Activated T-cell treated with anti-CD3 and anti-CD28 coated beads, Interleukin-2, amount 50 U/mL, for 72 hours (primary cell): ENCODE measurements at places on chromosomes 4 and X. TPM values are rescaled to one million over a fixed set of nuclear protein-coding genes. Genes with fewer than 3 reads are reported as not detected.

GRCh38 chrX:147953976-147954375, 27.2 kb upstream of the FMR1NB start:
- no peak for DNase-seq

- DNase-seq: no peak
These were observed 66.8 kb downstream of the POLA1 start for GRCh38 chrX:24760363-24761000.

Gene STS
- 0.53 TPM for total RNA-seq

DNA sequence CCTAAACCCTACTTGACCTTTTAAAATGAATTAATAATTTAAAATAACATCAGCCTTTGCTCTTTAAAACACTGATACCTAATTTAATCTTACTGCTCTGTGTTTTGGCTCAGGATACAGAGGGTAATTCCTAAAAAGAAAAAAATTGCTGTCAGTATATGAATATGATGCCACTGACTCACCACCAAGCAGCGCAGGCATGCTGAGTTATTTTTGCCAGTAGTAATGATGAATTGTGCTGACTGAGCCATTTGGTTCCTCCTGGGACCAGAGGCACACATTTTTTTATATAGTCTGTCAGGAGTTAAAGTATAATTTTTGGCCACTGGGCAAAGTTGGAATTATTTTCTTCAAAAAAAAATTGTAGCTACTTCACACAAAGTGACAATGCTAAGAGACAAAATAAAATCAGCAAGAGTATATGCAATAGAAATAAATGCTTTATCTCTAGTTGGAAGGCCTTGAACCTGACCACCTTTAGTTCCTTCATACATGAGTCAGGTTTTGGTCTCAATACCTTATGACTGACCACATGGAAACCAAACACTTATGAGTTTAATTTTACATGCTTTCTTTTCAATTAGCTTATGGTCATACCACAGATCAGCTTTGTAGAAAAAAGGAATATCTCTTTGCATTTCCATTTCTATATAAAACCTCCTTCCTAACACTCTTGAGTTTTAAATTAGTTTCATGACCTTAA, 115.1 kb downstream of the PPP3CA start:
- peak; percentile 32 for DNase-seq

- no peak for DNase-seq
These were observed 8.3 kb upstream of the NAP1L5 start for GRCh38 chr4:88705805-88706492.

DNA sequence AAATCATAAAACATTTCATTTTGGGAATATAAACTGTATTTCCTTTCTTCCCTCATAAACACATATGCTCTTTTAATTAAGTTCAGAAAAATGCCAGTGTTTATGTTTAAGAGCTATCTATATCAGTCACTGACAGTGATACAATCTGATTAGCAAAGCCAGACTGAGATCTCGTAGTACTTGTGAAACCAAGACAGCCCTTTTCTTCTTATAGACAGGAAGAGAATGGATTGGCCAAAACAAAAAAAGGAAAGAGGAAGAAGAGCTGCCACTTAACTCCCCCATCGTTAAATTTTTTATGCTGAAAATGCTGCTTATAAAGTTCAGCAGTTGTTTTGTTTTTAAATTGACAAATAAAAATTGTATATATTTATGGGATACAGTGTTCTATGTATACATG, 87.4 kb downstream of the PLAC1 start:
- no peak for DNase-seq

Gene TKTL2
- not detected for total RNA-seq

Gene PAGE1
- total RNA-seq: not detected

Gene FGFBP2
- total RNA-seq: 14.4 TPM

GRCh38 chrX:6778544-6779503, 243.9 kb upstream of the VCX3A start:
- no peak for DNase-seq

Gene GABRG1
- not detected for total RNA-seq

GRCh38 chrX:27903960-27904359, 77.3 kb downstream of the DCAF8L1 start:
- no peak for DNase-seq

- DNase-seq: no peak
These were observed 173.7 kb downstream of the PABPC4L start for GRCh38 chr4:134027931-134028330.

DNA sequence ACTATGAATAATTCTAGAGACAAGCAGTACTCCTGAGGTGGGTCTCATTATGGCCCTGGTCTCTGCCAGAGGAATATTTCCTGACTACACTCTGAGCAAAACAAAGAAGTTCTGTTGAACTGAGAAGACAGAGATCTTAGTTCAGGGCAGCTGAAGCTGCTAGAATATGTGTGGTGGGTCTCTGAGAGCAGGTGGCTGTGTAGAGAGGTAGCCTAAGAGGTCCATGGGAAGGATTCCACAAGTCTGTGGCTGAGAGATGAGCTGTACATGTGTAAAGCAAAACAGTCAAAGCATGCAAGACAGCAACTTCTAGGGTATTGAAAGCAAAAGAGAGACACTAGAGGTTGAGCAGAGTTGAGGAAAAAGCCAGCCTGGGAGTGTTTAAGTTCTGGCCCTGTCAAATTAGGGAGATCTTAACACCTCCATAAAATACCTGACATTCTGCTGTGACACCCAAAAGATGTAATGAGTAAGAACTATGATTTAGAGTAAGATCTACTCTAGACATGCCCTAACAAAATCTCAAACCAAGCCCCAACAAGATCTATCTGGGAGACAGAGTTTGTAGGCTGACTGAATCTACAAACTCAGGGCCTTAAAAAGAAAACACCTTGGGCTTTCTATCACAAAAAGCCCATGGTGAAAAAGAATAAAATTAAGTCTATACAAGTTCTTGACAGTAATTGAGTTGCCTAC, 274.4 kb downstream of the BANK1 start:
- DNase-seq: no peak

Gene DTHD1
- total RNA-seq: 13.5 TPM

- DNase-seq: no peak
These were observed 52.8 kb downstream of the AKAP4 start for GRCh38 chrX:50147972-50148371.

Gene HMX1
- not detected for total RNA-seq

DNA sequence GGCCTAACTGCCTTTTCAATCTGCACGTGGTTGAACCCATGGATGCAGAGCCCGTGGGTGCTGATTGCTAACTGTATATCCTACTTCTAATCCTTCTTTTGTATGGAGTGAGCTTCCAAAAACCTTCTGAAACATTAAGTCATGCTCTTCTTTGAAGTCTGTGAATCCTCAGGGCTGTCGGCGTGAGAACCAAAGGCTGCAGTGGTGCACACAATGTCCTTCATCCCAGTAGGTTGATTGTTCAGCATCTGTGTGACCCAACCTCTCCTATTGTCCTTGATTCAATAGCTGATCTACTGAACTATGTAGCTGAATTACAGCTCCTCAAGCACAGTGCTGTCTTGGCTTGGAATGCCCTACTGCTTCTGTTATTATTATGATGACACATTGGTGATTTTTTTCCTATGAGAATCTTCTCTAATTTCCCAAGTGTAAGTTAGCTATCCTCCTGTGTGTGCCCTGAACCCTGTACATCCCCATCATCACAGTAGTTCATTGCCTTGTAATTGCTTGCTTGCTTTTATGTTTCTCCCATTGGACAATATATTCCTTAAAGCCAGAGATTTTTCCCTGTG, 294.6 kb downstream of the TRIML1 start:
- DNase-seq: no peak

- no peak for DNase-seq
These were observed 12.1 kb downstream of the UVSSA start for GRCh38 chr4:1359144-1359501.

GRCh38 chr4:24211856-24212255, 322.0 kb upstream of the PPARGC1A start:
- no peak for DNase-seq

GRCh38 chr4:134906404-134907023, 704.9 kb upstream of the PABPC4L start:
- no peak for DNase-seq

DNA sequence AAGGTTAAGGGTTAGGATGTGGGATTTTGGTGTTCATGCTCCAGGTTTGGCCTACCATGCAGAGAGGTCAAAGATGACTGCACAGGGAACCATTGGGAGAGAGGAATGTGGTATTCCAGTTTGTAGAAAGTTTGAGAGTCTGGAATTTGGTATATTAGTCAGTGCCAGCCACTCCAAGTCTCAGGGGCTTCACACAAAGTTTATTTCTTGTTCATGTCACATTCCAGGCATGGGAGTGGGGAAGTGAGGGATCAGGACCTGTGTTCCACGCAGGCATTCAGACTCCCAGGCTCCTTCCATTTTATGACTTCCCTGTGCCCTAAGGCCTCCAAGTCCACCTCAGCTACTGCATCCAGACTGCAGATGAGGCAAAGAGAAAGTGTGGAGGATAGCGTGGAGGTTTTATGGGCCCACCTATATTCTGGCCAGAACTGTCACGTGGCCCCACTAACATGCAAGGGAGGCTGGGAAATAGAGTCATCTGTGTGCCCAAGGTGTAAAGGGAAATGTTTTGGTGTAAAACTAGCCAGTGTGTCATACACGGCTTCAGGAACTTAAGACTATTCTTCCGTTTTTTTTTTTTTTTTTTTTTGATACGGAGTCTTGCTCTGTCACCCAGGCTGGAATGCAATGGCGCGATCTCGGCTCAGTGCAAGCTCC, 140.6 kb upstream of the SCML1 start:
- DNase-seq: no peak

Gene SLC39A8
- total RNA-seq: 58.7 TPM

Gene PCDH10
- total RNA-seq: not detected

DNA sequence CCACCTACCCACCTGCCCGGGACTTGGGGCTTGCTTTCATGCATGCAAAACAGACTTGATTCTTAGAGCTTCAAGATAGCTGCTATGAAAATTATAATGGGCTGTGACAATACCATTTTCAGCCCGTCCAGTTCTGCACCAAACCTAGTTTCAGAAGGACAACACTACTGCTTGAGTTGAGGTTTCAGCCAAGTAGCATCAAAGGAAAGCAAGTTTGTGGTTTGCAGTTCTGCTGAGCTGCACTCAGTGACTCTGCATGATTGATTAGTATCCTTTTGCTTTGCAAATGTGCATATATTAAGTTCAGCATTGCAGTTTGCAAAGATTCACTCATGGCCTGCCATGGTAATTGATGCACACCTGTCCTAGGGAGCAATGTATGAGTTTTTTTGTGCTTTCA, 442.7 kb downstream of the RPA4 start:
- DNase-seq: no peak

DNA sequence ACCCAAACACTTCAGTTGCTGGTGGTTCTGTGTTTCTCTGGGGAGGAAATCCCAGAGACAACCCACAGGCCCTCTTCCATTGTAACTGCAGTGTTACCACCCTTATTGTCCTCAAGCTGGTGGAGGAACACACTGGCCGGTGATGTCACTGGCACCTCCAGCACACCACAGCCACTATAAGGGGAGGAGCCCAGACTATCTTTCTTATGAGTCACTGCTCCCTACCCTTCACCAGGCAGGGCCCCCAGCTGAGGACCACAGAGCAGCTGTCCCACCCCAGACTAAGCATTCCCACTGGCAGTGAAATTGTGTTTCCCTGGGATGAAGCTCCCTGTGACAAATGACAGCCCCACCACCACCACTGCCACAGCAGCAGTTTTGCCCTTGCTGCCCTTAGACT, 171.8 kb upstream of the FGF16 start:
- DNase-seq: no peak

Gene MSL3
- total RNA-seq: 101 TPM

DNA sequence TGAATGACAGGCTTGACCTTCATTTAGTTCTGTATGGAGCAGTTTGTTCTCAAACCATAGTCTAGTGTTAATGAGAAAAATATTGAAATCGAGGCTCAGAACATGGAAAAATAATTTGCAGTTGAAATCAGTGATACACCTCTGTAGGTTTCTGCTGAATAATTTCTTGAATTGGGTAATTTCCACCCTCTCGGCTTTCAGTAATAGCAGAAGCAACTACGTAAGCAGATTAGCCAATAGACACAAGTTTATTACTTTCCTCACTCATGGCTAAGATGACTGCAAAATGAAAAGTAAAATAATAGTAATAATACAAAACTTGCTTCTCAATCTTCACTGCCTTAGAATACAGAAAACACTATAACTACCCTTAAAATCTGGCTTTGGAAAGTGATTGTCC, 46.0 kb downstream of the USP38 start:
- DNase-seq: no peak

GRCh38 chr4:845836-846251, 19.9 kb upstream of the CPLX1 start:
- no peak for DNase-seq

Gene KLHL4
- total RNA-seq: 0.12 TPM

DNA sequence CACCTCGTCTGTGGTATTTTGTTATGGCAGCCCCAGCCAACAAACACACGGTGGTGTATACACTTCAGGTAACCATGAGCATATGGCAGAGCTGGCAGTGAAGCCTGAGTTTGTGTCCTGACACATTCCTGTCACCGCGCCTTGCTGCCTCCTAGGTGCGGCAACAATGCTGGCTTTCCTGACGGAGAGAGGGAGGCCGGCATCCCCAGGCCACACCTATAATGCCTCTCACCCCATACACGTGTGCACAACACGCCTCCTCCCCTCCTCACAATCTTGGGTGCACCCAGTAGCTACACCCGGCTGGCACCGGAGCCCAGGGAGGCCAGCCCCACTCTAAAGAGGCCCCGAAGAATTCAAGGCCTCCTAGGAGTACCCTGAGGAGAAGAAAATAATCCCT, 158.5 kb downstream of the NSUN7 start:
- DNase-seq: no peak

- no peak for DNase-seq
These were observed 207.3 kb upstream of the CLNK start for GRCh38 chr4:10891866-10892265.

DNA sequence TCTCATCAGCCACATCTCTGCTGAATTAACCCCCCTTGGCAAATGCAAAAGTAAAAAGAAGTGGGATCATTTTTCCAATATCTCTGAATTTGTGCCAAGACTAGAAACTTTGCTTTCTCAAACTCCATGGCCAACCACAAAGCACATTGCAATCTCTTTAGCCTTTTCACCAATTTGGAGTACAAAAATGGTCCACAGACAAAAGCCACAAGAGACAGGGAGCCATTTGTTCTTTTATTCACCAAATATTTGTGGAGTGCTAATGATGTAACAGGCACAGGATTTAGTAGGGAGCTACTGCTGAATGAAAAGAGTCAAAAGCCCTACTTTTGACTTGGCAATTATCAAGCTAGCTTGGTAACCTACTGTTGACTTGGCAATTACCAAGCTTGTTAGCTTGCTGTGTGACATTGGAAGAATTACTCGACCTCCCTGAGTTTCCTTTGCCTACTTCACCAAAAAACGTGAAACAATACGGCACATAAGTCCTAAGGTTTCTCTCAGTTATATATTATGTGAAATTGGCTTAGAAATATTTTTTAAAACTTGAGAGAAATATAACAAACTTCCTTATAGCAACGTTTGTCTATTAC, 97.1 kb upstream of the KLF3 start:
- no peak for DNase-seq

- no peak for DNase-seq
These were observed 10.9 kb upstream of the BBS7 start for GRCh38 chr4:121881158-121881557.

DNA sequence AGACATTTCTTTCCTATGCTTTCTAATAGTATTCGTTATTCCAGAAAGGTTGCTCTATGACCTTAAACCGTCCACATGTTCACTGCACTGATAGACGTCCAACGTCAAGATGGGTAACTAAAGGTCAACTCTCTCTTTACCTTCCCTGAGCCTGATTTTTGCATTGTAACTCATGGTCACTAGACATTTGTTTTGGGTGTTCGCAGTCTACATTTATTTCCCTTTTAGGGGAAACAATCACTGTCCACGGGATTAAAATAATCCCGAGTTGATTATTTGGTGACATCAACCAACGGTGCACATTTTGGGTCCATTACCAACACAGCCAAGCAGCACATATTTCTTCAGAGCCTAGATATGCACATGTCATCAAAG, 540 bp upstream of the HADH start:
- DNase-seq: no peak
